ENCODE measurements at places on chromosomes 16 and 17.

DNA sequence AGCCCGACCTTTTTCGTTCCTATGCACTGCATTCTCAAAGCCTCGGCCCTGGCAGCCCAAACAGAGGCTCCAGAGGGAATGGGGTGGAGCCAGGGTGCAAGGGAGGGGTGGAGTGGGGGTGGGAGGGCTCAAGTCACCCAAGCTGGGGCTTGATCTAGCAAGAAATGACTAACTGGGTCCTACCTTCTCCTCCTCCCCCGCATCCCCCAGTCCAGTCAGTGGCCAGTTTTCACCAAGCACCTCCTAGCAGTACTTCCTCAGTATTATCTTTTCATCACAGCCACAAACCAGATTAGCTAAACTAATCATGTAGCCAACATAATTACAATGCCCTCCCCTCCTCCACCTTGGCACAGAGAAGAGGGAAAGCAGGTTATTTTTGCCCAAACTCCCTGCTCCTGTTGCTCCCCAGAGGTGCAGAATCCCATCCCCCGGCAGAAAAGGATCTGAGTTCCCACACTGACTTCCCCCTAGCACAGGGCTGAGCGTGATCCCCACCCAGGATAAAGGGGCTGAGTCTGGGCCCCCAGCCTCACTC lies 2.2 kb downstream of the JUP start:
- no peak for DNase-seq

GRCh38 chr16:89697616-89698331 lies 3.7 kb downstream of the SPATA2L start:
- DNase-seq = no peak

- no peak for DNase-seq
These were observed 6.7 kb upstream of the WWOX start for GRCh38 chr16:78092758-78093157.

- DNase-seq = peak; percentile 77
These were observed 22.3 kb upstream of the ZNHIT3 start for GRCh38 chr17:36463916-36464764.

DNA sequence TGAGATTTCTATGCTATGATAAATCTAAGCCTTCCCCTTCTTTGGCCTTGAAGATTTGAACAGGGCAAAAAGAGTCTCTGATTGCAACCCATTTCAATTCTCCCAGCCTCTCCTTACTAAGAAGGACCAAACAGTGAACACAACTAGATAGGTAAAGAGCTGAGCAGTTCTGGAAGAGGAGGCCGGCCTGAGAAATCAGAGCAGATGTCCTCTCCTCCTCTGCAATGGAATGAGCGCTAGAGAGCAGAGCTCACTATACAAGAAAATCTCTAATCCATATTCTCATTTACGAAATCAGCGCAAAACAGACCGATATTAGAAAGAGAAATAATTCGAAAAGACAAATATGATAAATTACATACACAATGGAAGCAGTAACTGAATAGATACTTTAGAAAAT lies 124.2 kb downstream of the CDK5R1 start:
- no peak for DNase-seq

DNA sequence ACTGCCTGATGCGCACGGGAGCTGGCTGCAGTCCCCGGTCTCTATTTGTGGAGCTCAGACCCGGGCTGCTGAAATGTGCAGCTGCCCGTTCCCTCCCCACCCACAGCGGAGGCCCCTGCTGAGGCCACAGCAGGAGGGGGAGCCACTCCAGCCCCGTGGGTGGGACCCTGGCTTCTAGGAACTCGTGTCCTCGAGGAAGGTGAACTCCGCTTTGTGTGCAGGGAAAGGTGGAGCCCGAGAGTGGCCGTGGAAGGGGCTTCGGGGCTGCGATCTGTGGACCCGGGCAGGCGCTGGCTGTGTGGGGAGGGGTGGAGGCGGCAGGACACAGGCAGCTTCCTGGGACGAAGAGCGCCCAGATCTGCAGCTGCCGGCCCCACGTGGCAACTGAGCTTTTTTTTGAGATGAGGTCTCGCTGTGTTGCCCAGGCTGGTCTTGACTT lies 2.9 kb downstream of the CCDC154 start:
- DNase-seq = peak; percentile 46

DNA sequence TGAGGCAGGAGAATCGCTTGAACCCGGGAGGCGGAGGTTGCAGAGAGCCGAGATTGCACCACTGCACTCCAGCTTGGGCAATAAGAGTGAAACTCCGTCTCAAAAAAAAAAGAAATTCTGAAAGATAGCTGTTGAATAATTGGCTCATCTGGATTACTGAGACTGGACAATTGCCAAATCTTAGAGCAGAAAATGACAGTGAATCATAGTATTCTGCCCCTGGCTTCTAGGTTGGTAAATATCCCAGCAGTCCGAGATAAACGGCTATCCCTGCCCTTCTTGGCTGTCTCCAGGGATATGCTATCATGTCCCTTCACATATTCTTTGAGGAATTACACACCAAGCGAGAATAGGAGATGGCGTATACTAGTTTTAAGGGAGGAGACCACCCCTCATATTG lies 35.5 kb upstream of the METTL16 start:
- DNase-seq = no peak

GRCh38 chr17:69744512-69745070 lies 330.1 kb downstream of the MAP2K6 start:
- DNase-seq = peak; percentile 71

DNA sequence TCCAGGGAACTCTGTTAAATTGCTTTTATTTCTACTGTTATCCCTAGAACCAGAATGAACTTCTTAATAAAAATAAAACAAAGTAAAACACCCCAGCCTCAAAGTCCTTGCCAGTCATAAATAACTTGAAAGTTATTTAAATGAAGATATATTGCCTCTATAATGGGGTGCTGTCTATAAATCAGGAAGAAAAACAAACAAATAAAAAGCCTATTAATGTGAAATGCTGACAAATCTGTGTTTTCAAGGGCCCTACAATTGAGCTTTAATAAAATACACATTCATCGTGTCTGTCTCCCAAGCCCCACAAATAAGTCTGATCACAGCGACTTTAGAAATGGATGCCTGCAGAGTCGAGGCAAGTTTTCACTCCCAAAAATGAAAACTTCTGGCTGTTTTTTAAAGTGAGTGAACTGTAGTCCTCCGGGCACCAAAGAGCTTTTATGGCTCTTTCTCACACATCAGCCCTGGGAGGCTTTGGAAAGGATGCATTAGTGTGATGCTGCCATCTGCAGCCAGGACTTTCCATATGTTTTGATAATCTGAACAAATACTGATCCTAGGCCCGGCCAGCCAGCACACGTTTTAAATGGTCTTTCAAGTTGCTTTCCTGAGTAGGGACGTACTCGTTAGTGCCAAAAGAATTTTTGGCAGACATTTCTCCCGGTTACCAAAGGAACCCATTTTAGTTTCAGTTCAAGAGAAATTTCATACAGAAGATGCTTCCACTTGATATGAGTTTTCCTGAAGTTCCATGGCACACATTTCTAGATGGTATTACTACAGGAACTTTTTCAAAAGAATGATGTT lies 16.3 kb downstream of the NACA2 start:
- peak; percentile 83 for DNase-seq

DNA sequence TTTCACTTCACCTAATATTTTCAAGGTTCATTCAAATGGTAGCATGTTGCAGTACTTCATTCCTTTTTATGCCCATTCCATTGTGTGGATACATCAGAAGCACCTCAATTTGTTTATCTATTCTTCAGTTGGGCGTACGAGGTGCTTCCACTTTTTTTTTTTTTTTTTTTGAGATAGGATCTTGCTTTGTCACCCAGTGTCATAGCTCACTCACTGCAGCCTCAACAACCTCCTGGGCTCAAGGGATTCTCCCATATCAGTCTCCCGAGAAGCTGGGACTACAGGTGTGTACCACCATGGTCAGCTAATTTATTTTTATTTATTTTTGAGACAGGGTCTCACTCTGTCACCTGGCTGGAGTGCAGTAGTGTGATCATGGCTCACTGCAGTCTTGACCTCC lies 22.5 kb upstream of the SPNS3 start:
- DNase-seq = no peak

DNA sequence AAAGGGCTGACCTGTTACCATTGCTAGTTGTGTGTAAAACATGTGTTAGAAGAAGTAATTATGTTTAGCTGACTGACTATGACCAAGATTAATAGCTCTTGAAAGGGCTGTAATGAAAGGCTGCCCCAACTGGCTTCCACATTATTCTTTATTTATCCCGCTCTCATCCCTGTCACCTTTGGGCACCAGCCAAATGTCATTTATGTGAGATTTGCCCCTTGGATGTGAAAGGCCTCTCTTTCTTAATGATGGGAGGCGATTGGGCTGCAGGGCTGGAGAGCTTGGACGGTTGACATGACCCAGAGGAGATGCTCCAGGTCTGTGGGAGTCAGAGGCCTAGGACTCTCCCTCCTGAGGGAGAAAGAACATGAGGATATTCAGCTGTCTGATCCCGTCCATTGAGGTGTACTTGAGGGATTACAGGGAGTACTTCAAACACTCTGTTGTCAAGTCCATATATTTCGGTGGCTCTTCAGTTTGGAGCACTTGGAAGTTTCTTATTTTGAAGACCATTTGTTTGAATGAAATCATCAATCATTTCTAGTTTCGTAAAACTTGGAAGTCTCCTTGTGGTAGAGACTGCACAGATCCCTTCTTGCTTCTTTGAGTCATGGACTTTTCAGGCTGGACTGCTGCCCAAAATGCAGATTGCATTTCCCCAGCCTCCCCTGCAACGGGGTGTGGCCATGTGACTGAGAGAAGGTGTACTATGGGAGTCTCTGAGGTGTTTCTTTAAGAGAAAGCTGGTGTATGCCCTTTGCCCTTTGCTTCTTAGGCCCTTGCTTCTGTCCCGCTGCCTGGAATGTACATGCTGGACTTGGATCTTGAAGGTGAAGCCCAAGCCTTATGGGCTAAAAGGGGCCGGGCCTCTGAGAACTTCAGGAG lies 51.3 kb downstream of the FTO start:
- no peak for DNase-seq

DNA sequence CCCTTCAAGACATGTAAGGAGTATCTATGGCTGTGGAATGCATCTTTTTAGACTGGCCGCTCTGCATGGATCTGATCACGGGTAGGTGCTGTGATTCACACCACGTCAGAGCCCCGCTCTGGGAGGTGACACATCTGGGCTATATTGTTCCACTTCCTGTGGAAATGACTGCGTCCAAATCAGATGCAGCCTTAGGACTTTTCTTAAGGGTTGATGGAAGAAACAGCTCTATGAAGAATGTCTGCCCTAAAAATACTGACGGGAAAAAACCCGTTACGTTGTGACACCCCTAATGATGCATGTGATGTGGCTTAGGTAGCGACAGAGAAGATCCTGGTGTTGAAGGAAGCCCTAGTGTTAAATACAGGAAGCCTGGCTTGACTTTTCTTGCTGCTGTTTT lies 12.2 kb downstream of the BANP start:
- DNase-seq = peak; percentile 93

GRCh38 chr16:4910828-4911227 lies 26.1 kb downstream of the PPL start:
- no peak for DNase-seq

DNA sequence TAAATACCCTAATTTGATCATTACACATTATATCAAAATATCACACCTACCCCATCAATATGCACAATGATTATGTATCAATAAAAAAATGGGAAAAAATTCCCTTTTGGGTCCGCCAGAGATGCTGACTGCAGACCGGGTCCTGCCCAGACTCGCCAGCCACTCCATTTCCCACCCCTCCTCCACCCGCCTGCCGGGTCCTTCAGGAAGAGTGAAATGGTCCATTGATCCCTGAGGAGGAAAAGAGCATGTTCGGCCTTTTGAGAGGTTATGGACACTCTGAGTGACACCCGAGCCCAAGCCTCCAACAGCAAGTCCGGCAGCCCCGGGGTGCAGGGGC lies 123.9 kb upstream of the ZFHX3 start:
- no peak for DNase-seq

DNA sequence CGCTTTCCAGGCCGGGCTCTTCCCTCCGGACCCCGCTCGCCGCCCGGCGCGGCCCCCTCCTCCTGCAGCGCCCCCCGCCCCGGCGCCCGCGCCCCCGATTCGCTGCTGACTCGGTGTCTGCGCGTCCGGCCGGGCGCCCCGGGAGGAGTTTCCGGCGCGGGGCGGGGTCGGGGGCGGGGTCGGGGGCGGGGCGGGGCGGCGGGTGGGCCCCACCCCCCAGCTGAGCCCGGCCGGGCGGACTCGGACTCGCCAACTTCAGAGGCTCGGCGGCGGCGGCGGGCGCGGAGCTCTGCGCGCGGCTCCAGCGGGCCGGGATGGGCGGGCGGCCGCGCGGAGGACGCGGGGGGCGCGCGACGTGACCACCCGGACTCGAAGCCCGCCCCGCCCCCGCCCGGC lies at the start of gene METRNL:
TSS of gene METRNL (plus strand) at position 258 of the 396 bp plus-strand sequence. CDS start 207 bp downstream, outside the sequence.
- DNase-seq = peak; percentile 88
